ENCODE measurements at places on chromosomes 5 and 9.

- no peak for DNase-seq
Measured at GRCh38 chr9:25415718-25416117, 262.5 kb downstream of the TUSC1 start.

- no peak for DNase-seq
Measured at GRCh38 chr5:7690557-7690956, 160.4 kb downstream of the CFAP90 start.

- DNase-seq: no peak
Measured at GRCh38 chr5:94445726-94446125, 172.7 kb downstream of the KIAA0825 start.

- no peak for DNase-seq
Measured at GRCh38 chr5:96067894-96068614, 106.4 kb upstream of the ELL2 start.
